ENCODE measurements at places on chromosomes 3 and 15. TPM values are rescaled to one million over a fixed set of nuclear protein-coding genes. Genes with fewer than 3 reads are reported as not detected.
A peak's percentile ranks its signal among the peaks of the same experiment; 100 is the strongest.

DNA sequence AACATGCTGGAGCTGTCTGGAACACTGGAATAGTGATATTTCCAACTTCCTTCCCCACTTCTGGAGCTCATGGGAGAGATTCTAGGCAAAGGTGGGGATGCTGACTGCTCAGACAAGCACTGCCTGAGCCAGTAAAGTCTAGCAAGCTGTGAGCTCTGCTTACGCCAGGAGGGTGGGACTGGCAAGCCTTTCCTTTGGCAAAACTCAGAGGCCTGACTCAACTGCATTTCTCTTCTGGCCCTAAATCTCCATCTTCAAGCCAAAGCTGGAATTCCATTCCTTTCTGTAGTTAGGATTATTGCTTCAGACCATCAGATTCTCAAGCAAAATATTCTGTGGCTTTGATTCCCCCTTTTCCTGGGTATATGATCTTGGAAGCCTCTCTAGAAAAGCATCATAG, 20.3 kb upstream of the EPB42 start:
- peaks cover 10% of the 10 kb centered on the region for H3K4me1 ChIP-seq
- no peaks in the 10 kb centered on the region for H3K36me3 ChIP-seq
- H3K4me3 ChIP-seq: no peak overlapping the region
- DNase-seq: no peak
- peaks cover 4% of the 10 kb centered on the region for H3K27me3 ChIP-seq
- no peak overlapping the region for H3K27ac ChIP-seq

DNA sequence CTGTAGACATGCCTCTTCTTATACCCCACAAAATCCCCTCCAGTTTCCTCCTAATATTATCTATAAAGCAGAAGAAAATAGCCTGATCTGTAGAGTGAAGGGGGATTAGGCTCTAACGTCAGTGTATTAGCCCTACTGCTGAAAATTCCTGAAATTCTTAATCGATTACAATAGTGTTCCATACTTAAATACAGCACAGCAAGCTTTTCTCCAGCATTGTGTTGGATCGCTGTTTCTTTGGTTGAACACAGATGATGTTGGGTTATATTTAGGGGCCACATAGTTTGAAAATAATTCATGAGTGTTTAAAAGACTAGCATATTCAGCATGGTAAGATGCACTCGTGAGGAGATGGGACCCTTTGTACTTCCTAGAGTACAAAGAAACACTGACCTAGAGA, 52.5 kb downstream of the PIAS1 start:
- peaks cover 45% of the 10 kb centered on the region for H3K36me3 ChIP-seq
- no peak overlapping the region for H3K27ac ChIP-seq
- peaks cover 46% of the 10 kb centered on the region for H3K4me1 ChIP-seq
- no peak overlapping the region for H3K4me3 ChIP-seq
- no peaks in the 10 kb centered on the region for H3K27me3 ChIP-seq
- no peak for DNase-seq

DNA sequence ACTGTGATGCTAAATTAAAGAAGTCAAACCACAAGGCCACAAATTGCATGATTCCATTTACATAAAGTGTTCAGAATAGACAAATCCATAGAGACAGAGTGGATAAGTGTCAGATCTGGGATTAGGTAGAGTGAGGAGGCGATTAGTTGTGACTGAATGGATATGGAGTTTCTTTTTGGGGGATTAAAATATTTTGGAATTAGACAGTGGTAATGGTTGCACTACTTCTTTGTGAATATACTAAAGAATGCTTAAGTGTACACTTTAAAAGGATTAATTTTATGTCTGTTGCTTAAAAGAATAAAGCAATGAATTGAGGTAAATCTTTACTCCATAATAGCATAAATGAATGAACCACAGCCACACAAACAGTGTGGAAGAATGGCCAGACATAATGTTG, 175.5 kb upstream of the CADM2 start:
- DNase-seq: no peak
- H3K36me3 ChIP-seq: no peaks in the 10 kb centered on the region
- no peak overlapping the region for H3K4me3 ChIP-seq
- no peaks in the 10 kb centered on the region for H3K4me1 ChIP-seq

DNA sequence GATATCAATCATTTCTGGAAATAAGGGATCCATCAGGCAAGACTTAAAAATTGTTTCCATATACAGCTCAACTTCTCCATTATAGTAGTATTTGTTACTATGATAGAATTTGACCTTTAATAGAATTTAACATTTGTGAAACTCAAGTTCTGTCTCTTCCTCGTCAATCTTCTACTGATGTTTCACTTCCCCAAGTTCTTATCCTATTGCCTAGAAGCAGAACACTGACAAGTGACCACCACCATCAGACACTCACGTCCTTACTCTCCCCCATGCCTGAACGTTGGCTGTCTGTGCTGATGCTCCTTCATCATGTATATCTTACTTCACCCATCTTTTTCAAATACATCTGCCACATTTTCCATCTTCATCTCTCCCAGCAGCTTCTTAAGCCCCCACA, 26.6 kb upstream of the TAFA4 start:
- H3K4me3 ChIP-seq: no peak overlapping the region
- H3K4me1 ChIP-seq: no peaks in the 10 kb centered on the region
- H3K36me3 ChIP-seq: no peaks in the 10 kb centered on the region
- H3K27me3 ChIP-seq: peaks cover 23% of the 10 kb centered on the region

GRCh38 chr3:117433427-117433826, 723.8 kb downstream of the TUSC7 start:
- H3K4me3 ChIP-seq: no peak overlapping the region
- H3K27ac ChIP-seq: no peak overlapping the region
- no peaks in the 10 kb centered on the region for H3K36me3 ChIP-seq
- peaks cover under 1% of the 10 kb centered on the region for H3K4me1 ChIP-seq
- H3K27me3 ChIP-seq: no peaks in the 10 kb centered on the region

DNA sequence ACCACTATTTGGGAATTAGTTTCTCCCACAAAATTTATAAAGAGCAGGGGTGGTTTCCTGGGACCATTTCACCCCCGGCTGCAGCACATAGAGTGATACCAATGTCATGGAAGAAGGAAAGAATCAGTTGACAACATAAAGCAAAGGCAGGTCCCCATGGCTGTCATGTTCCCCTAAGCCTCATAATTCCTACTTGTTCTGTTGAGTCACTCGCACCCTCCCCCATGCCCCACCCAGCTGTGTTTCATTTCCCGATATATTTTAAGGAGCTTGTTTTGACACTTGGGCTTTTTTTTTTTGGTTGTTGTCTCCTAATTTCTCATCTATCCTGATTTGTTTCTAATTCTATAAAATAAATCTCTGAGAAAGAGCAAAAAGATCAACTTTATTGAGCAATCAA, 24.9 kb downstream of the ERC2 start:
- no peak overlapping the region for H3K4me3 ChIP-seq
- peaks cover 8% of the 10 kb centered on the region for H3K27me3 ChIP-seq
- H3K4me1 ChIP-seq: no peaks in the 10 kb centered on the region
- DNase-seq: no peak

GRCh38 chr3:141686466-141687291, 51.4 kb upstream of the RNF7 start:
- DNase-seq: no peak
- H3K4me3 ChIP-seq: peak overlapping the region; percentile 80
- H3K27me3 ChIP-seq: no peaks in the 10 kb centered on the region
- peaks cover 22% of the 10 kb centered on the region for H3K4me1 ChIP-seq
- H3K36me3 ChIP-seq: no peaks in the 10 kb centered on the region
- peak overlapping the region; percentile 2 for H3K27ac ChIP-seq

- no peak for DNase-seq
- no peak overlapping the region for H3K4me3 ChIP-seq
- H3K36me3 ChIP-seq: no peaks in the 10 kb centered on the region
These were observed 7.6 kb downstream of the NMNAT3 start for GRCh38 chr3:139670196-139670595.

DNA sequence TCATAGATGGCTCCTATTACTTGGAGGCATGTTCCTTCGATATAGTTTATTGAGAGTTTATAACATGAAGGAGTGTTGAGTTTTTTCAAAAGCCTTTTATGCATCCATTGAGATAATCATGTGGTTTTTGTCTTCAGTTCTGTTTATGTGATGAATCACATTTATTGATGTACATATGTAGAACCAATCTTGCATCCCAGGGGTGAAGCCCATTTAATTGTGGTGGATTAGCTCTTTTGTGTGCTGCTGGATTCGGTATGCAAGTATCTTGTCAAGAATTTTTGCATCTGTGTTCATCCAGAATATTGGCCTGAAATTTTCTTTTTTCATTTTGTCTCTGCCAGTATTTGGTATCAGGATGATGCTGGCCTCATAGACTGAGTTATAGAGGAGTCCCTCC, 81.0 kb downstream of the NAALADL2 start:
- no peaks in the 10 kb centered on the region for H3K27me3 ChIP-seq
- DNase-seq: no peak
- no peak overlapping the region for H3K27ac ChIP-seq
- no peaks in the 10 kb centered on the region for H3K36me3 ChIP-seq
- H3K4me3 ChIP-seq: no peak overlapping the region
- no peaks in the 10 kb centered on the region for H3K4me1 ChIP-seq

DNA sequence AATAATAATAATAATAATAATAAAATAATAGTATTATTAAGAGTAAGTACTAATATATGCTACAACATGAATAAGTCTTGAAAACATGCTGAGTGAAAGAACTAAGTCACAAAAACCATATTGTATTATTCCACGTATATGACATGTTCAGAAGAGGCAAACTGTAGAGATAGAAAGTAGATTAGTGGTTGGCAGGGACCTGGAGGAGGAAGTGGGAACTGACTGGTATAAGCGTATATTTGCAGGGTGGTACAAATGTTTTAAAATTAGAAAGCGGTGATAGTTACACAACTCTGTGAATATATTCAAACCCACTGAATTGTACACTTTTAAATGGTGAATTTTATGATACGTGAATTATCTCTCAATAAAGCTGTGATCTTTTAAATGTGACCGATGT, 32.8 kb downstream of the LRRK1 start:
- H3K4me1 ChIP-seq: peaks cover 55% of the 10 kb centered on the region
- no peak overlapping the region for H3K4me3 ChIP-seq
- H3K27me3 ChIP-seq: no peaks in the 10 kb centered on the region
- H3K36me3 ChIP-seq: no peaks in the 10 kb centered on the region
- H3K27ac ChIP-seq: no peak overlapping the region
- DNase-seq: no peak

- no peaks in the 10 kb centered on the region for H3K36me3 ChIP-seq
- H3K4me1 ChIP-seq: no peaks in the 10 kb centered on the region
- H3K27ac ChIP-seq: no peak overlapping the region
These were observed 17.7 kb upstream of the CPA3 start for GRCh38 chr3:148847351-148847750.

GRCh38 chr3:4849739-4850138, 129.5 kb upstream of the BHLHE40 start:
- peaks cover 21% of the 10 kb centered on the region for H3K36me3 ChIP-seq
- peak overlapping the region; percentile 54 for H3K4me3 ChIP-seq
- H3K27me3 ChIP-seq: no peaks in the 10 kb centered on the region
- no peak for DNase-seq
- H3K27ac ChIP-seq: peak overlapping the region; percentile 90
- peaks cover 73% of the 10 kb centered on the region for H3K4me1 ChIP-seq

GRCh38 chr3:142027735-142028134, 121.6 kb downstream of the TFDP2 start:
- peak overlapping the region; percentile 77 for H3K4me3 ChIP-seq
- H3K4me1 ChIP-seq: peaks cover 18% of the 10 kb centered on the region
- H3K36me3 ChIP-seq: peaks cover 4% of the 10 kb centered on the region
- no peaks in the 10 kb centered on the region for H3K27me3 ChIP-seq

DNA sequence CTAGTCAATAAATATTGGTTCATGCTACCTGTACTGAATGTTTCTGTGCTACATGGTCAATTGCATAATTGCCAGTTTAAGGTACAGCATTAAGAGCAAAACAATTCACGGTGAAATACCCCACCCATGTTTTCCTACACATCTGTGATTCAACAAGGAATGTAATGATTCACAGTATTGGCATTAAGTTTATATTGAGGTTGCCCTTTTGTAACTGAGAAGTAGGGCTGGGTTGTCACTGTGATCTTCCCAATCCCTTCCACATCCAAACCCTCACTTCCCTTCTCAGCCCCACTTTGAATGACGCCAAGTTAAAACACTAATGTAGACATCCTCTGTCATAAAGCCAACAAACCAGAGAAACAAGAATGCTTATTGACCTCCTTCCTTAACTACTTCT, 112.0 kb upstream of the TJP1 start:
- no peak overlapping the region for H3K27ac ChIP-seq
- H3K4me1 ChIP-seq: no peaks in the 10 kb centered on the region
- H3K27me3 ChIP-seq: peaks cover 3% of the 10 kb centered on the region
- H3K4me3 ChIP-seq: no peak overlapping the region

DNA sequence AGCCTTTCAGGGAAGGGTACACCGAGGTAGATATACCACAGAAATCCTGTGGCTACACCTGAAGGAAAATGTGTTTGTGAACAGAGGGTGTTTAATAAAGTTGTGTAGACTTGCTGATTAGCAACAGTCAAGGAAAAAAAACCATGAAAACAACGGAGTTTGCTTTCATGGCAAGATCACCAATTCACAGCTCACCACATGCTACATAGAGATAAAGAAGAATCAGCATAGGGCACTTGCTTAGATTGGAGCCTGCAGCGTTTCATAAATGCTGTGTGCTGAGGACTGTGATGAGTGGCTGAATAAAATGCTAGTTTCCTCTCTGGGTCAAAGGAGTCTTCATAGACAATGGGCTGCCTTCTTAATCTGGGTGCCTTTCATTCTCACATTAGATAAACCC, 257.6 kb downstream of the SLC9A9 start:
- H3K27me3 ChIP-seq: no peaks in the 10 kb centered on the region
- H3K36me3 ChIP-seq: no peaks in the 10 kb centered on the region
- H3K27ac ChIP-seq: no peak overlapping the region
- H3K4me3 ChIP-seq: no peak overlapping the region

GRCh38 chr3:50435371-50436113, 67.9 kb downstream of the CACNA2D2 start:
- H3K4me3 ChIP-seq: no peak overlapping the region
- H3K4me1 ChIP-seq: no peaks in the 10 kb centered on the region
- DNase-seq: no peak
- H3K36me3 ChIP-seq: no peaks in the 10 kb centered on the region
- no peak overlapping the region for H3K27ac ChIP-seq

KBTBD13 gene
- not detected for total RNA-seq

ADAMTS7 gene
- 12.0 TPM for total RNA-seq

EIF4A2 gene
- total RNA-seq: 533 TPM

AP4E1 gene
- total RNA-seq: 13.4 TPM

EMC7 gene
- total RNA-seq: 29.8 TPM

ACTL6A gene
- 58.2 TPM for total RNA-seq

BOC gene
- 0.33 TPM for total RNA-seq

SERINC4 gene
- total RNA-seq: 0.20 TPM

FBXO40 gene
- not detected for total RNA-seq
